ENCODE measurements at places on chromosomes 5 and 9.

DNA sequence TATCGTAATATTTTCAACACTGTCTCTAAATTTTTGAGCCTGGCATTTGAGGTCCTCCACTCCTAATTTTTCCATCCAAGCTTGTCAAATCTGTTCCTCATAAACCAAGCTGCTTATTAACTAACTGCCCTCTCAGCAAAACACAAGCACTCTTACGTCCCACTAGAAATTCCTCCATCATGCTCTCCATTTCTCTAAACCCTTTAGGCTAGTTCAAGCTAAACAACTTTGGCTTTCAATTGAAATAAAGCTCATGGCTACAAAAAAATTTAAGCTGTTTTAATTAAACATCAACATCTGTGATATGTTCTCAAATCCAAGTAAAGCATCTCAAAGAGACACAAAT lies 45.7 kb downstream of the RNF145 start:
- H3K4me1 ChIP-seq: no peaks in the 10 kb centered on the region
- DNase-seq: no peak
- no peaks in the 10 kb centered on the region for H3K27me3 ChIP-seq
- no peak overlapping the region for H3K4me3 ChIP-seq
- no peak overlapping the region for H3K27ac ChIP-seq

DNA sequence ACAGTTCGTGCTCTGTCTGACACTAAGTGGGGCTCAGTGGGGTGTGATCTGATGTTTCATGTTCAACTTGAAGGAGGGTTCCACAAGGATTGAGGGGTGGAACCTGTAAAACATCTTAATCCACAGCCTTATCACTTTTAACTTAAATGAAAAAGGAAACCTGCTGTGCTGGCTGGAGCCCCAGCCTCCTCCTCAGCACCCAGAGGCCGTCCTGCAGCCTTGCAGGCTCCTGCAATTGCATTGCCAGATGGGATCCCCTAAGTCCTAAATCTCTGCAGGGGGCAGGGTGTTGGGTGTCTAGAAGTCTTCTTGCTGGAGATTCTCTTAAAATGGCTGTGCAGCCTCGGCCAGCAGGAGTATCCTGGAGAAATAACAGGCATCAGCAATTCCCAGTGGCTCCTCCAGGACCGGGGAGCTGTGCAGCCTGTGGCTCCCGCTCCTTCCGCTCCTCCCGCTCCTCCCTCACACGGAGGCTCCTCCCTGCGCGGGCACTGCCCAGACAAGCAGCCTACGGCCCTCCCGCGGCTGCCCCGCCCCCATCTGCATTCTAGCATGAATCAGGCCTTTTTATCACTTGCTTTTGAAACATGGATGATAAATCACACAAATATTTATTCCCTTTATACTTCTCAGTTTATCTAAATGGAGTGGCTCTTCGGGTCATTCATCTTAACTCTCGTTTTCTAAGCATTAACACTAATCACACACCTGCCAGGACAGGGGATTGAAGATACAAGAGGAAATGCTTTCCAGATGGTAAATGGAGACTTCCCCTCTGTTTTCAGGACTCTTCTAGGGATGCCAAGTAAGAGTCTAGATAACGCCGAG lies 131.0 kb downstream of the ADAMTS16 start:
- no peak overlapping the region for H3K27ac ChIP-seq
- no peaks in the 10 kb centered on the region for H3K36me3 ChIP-seq
- H3K4me3 ChIP-seq: peak overlapping the region; percentile 20
- H3K27me3 ChIP-seq: no peaks in the 10 kb centered on the region
- peak; percentile 79 for DNase-seq

DNA sequence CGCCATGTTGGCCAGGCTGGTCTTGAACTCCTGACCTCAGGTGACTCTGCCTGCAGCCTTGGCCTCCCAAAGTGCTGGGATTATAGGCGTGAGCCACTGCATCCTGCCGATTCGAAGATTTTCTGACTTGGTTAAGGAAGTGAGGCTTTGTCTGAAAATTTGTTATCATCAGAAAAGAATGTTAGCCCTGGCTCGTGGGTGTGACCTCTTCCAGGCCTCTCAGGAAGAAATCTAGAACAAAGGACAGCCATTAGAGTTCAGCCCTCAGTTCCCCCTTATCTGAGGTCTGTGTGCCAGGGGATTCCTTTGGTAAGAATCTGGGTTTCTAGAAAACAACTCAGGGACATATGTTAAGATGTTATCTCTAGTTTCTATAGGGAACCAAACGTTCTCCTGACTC lies 6.2 kb downstream of the OR2S2 start:
- H3K36me3 ChIP-seq: no peaks in the 10 kb centered on the region
- peak overlapping the region; percentile 33 for H3K27ac ChIP-seq
- H3K27me3 ChIP-seq: peaks cover 4% of the 10 kb centered on the region
- H3K4me1 ChIP-seq: no peaks in the 10 kb centered on the region

DNA sequence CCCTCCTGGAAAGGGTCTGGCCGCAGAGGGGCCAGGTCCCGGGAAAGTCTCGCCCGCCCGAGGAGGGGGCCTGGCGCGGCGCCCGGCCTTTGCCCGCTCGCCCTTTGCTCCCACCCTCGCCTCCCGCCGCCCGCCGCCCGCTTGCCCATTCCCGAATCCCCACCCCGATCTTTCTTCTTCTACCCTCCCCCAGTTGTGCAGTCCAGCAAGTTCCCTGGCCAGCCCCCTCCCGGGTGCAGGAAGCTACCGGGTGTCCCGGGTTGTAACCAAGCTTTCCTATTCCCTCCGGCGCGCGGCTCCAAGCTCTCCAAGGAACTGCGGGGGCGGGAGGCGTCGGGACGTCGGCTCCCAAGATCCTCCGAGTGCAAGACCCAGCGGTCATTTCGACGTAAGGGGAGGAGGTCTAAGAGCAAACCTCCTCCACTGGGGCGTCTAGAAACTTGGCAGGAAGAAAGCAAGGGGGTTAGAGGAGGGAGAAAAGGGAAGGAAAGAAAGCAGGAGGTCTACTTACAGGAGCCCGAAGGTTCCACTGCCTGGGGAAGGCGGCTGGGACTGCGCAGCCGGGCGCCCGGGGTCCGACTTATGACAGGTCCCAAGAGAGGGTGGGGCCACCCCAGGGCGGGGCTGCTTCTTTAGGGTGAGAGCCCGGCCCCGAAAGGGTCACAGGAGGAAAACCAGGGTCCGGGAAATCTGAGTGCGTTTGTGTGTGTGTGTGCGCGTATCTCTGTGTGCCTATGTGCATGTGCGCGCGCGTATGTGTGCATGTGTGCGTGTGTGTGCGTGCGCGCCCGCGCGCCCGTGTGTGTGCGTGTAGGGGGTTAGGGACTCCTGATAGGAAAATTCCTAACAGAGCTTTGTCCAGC lies at the start of gene PTGR1:
Gene PTGR1, minus strand, starts transcription at position 556 of the 863 bp plus-strand sequence. CDS start 2,225 bp downstream, outside the sequence.
- H3K27me3 ChIP-seq: no peaks in the 10 kb centered on the region
- peak; percentile 93 for DNase-seq
- H3K36me3 ChIP-seq: peaks cover 27% of the 10 kb centered on the region
- no peaks in the 10 kb centered on the region for H3K4me1 ChIP-seq
- H3K27ac ChIP-seq: peak within 1 kb of the TSS; percentile 89

Data from sigmoid colon (tissue), 7 donors.